Smooth muscle cell of the coronary artery (primary cell): ENCODE measurements at places on chromosomes 16 and 17. TPM values are rescaled to one million over a fixed set of nuclear protein-coding genes. Genes with fewer than 3 reads are reported as not detected.

KRTAP9-9 gene
- total RNA-seq = not detected in 2 replicates

ALOXE3 gene
- not detected in 2 replicates for total RNA-seq

PTRH2 gene
- total RNA-seq = 13.9 and 25.9 TPM in 2 replicates

SHISA9 gene
- total RNA-seq = under 0.01 TPM in 1 of 2 replicates, not detected in the other

TBX4 gene
- total RNA-seq = not detected in 2 replicates

PROCA1 gene
- 0.90 and 1.4 TPM in 2 replicates for total RNA-seq

MYH13 gene
- total RNA-seq = not detected in 2 replicates

RGS9 gene
- total RNA-seq = 0.98 and 1.1 TPM in 2 replicates

STX1B gene
- total RNA-seq = 0.53 and 2.7 TPM in 2 replicates

ARMC7 gene
- total RNA-seq = 2.0 and 2.1 TPM in 2 replicates

NPTX1 gene
- total RNA-seq = 0.08 and 10.1 TPM in 2 replicates

TMED6 gene
- not detected in 2 replicates for total RNA-seq

RNF227 gene
- total RNA-seq = 0.98 and 1.1 TPM in 2 replicates

ACSM3 gene
- 0.59 and 0.90 TPM in 2 replicates for total RNA-seq

CTRB2 gene
- total RNA-seq = not detected in 2 replicates

IRX5 gene
- total RNA-seq = 1.2 and 2.7 TPM in 2 replicates

BRIP1 gene
- total RNA-seq = 1.1 and 3.5 TPM in 2 replicates

ERN2 gene
- total RNA-seq = 0.35 TPM in 1 of 2 replicates, not detected in the other

TMEM114 gene
- not detected in 2 replicates for total RNA-seq

HCRT gene
- total RNA-seq = not detected in 2 replicates

TEX14 gene
- 0.08 TPM in 1 of 2 replicates, not detected in the other for total RNA-seq

NFATC3 gene
- total RNA-seq = 5.9 and 8.2 TPM in 2 replicates

EVPL gene
- not detected in 2 replicates for total RNA-seq

ABCC12 gene
- not detected in 2 replicates for total RNA-seq

CCDC182 gene
- not detected in 2 replicates for total RNA-seq

GPRC5C gene
- total RNA-seq = 9.4 and 9.7 TPM in 2 replicates

NFAT5 gene
- 7.7 and 10.1 TPM in 2 replicates for total RNA-seq

PKMYT1 gene
- total RNA-seq = 1.3 TPM in 1 of 2 replicates, not detected in the other

TP53TG3F gene
- not detected in 2 replicates for total RNA-seq

PRSS27 gene
- 0.23 and 0.70 TPM in 2 replicates for total RNA-seq

ABCC11 gene
- 0.08 TPM in 1 of 2 replicates, not detected in the other for total RNA-seq

RAMP2 gene
- total RNA-seq = 0.30 TPM in 1 of 2 replicates, not detected in the other

ZPBP2 gene
- total RNA-seq = not detected in 2 replicates

GUCY2D gene
- not detected in 2 replicates for total RNA-seq
